ENCODE measurements at places on chromosomes 4 and X.

DNA sequence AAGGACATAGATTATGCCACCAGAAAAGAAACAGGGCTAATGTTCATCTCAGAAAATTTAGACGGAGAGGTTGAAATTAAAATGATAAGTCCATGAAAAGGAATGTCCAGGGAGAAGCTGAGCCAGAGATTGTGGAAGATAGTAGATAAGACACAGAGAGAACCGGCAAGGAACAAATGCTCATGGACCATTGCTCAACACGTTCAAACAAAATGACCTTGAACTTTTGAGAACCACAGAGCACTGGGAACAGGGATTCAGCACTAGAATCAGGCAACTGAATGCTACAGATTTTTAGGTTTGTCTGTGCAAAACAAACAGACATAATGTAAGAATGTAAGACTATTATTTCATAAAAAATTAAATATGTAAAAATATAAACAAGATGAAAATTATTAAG, 206.3 kb downstream of the PDGFC start:
- no peak for DNase-seq

DNA sequence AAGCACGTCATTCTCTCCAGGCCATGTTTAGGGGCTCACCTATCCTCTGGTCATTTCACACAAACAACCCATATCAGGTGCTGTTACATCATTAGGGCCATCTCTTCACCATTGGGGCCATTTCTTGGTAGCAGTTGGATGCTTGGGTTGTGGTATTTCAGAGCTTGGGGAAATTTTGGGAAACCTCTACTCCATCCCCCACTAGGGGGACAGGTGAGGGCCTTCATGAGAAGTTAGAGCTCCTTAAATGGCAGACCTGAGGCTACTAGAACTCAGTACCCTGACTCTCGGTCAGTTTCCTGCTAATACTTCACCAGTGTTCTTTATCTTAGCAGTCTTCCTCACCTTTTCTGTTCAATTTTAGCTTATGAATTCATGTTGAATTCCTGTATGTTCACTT, 50.2 kb downstream of the ZNF827 start:
- DNase-seq = no peak

DNA sequence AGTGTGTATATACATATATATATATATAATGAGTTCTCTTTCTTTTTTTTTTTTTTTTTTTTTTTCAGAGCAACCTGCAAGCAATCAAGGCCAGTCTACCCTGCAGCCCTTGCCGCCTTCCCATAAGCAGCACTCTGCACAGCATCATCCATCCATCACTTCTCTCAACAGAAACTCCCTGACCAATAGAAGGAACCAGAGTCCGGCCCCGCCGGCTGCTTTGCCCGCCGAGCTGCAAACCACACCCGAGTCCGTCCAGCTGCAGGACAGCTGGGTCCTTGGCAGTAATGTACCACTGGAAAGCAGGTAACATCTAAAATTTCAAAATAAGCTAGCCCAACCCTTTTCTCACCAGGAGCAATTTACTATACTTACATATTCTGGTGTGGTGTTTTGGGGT, 316.3 kb downstream of the DCTD start:
- no peak for DNase-seq

GRCh38 chrX:88135735-88136134, 611.3 kb upstream of the CPXCR1 start:
- no peak for DNase-seq

DNA sequence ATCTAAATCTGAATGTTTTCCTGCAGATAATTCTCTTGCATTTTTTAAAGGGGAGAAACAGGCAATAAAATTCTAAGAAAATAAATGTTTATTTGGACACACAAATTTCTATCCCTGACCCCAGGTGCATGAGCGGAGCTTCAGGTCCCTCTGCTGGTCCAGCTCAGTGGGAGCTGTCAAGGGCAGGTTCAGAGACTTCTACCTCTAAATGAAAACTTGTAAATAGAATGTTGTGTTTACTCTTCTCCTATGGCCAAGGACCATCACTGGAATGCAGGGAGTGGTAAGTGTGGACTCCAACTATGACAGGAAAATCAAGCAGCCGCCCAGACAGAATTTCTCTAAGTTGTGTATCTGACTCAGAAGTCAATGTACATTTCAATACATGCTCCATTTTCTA, 148.6 kb upstream of the TTC29 start:
- no peak for DNase-seq

GRCh38 chrX:46722742-46723568, 36.0 kb downstream of the SLC9A7 start:
- DNase-seq = peak; percentile 29

- DNase-seq = no peak
These were observed 375.7 kb upstream of the AADAT start for GRCh38 chr4:170465429-170465828.

GRCh38 chr4:172287117-172287516, 473.9 kb downstream of the GALNTL6 start:
- no peak for DNase-seq

DNA sequence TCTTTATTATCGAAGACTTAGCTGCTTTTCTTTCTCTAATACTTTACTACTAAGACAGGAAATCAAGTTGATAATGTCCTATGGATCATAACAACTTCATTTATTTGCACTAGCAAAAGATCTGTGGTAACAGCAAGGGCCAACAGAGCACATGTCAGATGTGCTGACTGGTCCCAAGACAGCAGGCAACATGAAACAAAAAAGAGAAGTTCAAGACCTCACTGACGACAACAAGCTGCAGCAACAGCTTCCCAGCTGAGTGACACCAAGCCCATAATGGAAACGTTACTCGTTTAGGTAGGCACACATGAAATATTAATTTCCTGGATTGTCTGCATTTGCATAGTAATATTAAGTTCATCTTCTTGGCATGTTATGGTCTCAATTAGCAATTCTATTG, 126.9 kb downstream of the UNC5C start:
- no peak for DNase-seq

DNA sequence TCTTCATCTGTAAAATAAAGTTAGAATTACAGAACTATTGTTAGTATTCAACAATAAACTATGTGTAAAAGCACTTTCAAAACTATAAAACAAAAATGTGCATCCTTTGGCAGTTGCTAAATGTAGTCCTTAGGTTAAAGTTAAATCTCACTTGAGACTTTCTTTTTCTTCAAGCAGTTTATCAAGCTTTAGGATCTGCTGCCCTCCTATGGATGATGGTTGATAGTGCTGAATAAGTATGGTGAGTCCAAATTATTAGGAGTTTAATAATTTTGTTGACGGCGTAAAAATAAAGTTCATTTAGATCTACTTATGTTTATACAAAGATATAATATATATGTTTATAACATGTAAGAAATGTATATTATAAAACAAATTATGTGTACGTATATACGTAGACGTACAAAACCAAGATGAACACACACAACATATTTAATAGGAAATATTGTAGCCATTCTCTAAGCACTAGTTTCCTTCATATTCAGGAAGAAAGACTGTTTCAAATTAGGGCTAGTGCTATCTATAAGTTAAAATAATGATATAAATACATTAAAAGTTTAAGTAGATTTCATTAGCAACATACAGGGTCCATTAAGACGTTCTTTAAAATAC, 22.3 kb downstream of the UGT2A2 start:
- peak; percentile 28 for DNase-seq

GRCh38 chrX:30864383-30864785, 24.7 kb downstream of the TAB3 start:
- no peak for DNase-seq

GRCh38 chrX:118350706-118351105, 4.8 kb downstream of the WDR44 start:
- no peak for DNase-seq

DNA sequence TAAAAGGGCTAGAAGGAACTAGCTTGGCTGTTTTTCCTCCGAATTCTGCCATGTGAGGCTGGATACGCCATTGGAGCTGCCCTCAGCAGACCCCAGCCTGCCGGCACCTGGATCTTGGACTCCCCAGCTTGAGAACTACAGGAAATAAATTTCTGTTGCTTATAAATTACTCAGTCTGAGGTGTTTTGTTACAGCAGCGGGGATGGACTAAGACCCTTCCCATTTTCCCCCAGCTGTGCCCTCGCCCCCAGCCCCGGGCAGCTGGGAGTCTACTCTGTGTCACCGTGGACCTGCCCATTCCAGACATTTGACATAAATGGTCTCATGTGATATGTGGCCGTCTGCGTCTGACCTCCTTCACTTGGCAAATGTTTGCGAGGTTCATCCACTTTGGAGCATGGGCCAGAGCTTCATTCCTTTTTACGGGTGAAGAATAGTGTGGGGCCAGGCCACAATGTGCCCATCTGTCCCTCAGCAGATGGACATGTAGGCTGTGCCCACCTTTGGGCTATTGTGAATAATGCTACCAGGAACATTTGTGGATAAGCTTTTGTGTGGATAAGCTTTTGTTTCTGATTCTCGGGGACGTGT, 30.7 kb upstream of the SPON2 start:
- DNase-seq = no peak

- no peak for DNase-seq
These were observed 67.2 kb upstream of the CCSER1 start for GRCh38 chr4:90060039-90060438.

GRCh38 chrX:10576777-10577447, 43.5 kb downstream of the MID1 start:
- no peak for DNase-seq

DNA sequence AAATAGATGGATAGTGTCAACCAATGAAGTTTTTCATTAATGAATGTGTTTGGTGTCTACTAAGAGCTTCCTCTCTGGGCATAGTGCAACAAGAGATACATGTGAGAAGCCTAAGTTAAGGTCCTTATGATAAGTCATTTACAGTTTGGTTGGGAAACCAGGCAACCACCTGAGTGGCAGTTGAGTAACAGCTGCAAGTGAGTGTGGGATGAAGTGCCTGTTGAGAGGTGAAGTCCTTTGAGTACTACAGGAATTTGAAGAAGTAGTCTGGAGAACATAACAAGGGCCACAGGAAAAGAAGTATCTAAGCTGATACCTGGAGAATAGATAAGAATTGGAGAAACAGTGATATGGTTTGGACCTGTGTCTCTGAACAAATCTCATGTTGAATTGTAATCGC, 48.5 kb upstream of the FRMPD4 start:
- DNase-seq = no peak

DNA sequence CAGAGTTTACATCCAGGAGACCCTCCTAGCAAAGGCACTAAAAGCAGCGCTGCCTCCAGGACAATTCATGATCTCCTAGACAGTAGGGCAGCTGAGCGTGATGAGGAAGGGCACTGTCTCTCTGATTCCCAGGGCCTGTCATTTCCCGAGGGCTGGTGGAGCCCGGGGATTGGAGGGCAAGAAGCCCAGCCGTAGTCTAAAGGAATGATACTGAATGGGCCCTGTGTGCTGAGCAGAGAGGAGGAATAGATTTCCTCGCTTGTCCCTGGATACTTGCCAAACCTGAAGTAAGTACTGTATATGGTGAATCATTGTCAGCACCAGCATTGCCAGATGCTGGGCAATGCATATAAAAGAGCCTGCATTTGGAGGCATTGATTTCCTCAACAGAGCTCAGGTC, 88.0 kb upstream of the SLITRK2 start:
- peak; percentile 25 for DNase-seq

DNA sequence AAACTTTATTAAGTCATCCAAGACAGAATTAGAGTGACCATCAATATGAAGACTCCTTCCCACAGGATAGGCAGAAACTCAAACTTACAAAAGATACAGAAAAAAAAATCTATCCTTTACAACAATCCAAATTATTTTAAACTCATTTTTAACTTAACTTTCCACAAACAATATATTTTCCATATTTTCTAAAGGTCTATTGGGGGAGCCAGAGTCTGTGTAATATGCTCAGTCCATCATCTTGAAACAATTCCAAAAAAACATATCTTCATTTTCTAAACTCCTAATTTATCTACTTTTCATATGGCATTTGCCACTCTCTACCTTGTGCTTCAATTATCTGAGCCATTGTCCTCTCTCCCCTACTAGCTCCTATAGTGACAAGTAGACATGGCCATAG, 378.1 kb downstream of the PDGFC start:
- DNase-seq = no peak

DNA sequence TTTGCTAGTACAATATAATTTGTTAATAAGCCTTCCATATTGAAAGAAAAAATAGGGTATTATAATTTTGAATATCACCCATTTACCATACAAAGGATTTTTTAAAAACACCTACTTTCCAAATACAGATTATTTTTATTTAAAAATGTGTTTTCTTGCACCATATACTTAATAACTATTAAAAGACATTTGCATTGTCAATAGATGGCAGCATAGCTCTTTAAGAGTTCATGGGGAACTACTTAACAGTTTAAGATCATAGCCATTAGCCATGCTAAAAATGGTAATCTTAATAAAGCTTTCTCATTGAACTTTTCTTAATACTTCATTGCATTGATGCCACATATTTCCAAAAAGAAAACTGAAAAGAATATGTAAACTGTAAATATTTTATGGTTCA, 1995.9 kb downstream of the C4orf33 start:
- DNase-seq = peak; percentile 36

DNA sequence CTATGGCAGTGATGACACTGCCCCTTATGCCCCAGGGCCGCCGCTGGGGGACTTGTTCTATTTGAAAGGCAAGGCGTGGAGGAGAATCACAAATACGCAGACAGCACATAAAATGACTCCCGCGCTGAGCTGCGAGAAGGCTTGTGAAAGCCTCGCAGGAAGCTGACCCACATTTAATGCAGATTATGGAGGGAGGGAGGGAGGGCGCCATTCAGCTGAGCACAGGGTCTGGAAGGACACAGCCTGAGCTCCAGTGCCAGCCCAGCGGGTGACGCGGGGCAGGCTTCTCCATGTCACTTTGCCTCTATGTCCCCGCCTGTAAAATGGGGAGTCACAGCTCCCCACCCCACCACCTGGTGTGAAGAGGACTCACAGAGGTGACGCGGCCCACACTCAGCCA, 14.3 kb downstream of the ABLIM2 start:
- peak; percentile 20 for DNase-seq
